T-helper 2 cell (primary cell): ENCODE measurements at places on chromosomes 5 and 9.

DNA sequence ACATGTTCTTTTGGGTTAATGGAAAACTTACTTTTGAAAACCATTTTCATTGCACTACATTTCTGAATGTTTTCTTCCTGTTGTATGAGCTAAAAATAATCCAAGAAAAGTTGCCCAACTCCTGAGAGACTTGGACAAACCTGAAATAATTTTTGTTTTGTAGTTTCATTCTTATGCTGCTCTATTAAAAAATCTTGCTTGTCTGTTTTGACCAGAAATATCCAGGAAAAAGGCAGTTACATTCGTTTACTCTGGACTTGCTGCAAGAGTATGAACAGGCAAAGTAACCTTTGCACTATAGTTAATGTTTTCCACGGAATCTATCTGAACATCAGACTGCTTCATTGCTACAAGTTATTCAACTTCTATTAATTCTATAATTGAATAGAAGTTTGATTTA lies 200.1 kb upstream of the DAB2 start:
- no peak for DNase-seq

DNA sequence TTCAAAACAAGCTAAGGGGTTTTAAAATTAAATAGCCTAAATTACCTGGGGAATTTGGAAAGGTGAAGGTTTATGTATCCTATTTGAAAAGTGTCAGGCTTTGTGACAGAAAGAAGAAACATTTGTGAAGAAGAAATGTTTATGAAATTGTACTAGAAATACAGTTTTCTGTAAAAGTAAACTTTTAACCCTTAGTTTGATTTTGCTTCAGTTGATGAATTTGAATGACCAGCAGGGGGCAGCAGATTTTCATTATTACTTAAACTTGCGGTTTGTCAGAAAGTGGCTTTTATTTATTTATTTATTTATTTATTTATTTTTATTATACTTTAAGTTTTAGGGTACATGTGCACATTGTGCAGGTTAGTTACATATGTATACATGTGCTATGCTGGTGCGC lies 58.1 kb downstream of the NNT start:
- no peak for DNase-seq

- no peak for DNase-seq
Measured at GRCh38 chr9:72041775-72042194, 18.6 kb downstream of the C9orf57 start.

GRCh38 chr5:119131530-119132304 lies 60.8 kb downstream of the DMXL1 start:
- no peak for DNase-seq

GRCh38 chr9:126144196-126144595 lies 182.4 kb upstream of the MVB12B start:
- DNase-seq, result no peak

DNA sequence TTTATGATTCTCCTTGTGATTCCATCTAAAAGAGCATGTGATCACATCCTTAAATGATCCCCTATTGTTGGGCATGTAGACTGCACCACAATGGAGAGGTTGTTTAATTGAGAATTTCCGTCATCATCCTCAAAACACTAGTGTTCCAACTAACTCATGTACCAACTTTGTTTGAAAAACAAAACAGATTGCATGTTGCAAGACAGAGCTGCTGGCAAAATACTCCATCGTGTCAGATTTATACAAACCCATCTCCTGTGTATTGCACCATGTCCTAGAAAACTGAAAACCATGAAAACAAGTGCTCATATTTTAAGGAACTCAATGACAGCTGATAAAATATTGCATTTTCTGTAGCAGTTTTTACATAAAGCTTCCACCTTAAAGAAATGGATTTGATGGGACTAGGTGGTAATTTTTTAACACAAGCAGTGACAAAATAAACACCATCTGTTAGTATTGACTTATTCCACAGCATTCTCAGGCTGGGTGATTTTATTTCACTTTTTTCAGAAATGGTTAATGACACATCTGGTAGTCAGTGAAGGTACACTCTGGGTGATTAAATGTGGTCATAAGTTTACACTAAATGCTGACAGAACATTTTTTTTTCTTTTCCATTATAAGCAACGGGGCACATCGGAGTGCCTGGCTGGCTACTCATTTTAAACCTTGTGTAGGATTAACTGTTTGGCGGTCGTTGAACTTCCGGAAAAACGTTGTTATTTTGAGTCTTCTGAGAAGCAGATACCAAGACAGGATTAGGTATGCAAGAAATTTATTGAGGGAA lies 602.9 kb upstream of the WWC1 start:
- no peak for DNase-seq

DNA sequence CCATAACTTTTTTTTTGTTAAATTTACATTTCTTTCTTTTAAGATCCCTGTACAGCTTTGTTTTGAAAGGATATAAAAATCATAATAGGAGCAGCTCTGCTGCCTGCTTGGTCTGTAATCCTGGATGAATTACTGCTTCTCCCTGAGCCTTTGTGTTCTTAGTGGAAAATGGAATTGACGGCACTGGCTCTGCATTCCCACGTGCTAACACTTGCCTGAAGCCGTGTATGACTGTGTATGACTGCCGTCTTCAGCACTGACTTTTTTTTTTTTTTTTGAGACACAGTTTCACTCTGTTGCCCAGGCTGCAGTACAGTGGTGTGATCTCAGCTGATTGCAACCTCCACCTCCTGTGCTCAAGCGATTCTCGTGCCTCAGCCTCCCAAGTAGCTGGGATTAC lies 4.8 kb downstream of the THG1L start:
- DNase-seq, result no peak

DNA sequence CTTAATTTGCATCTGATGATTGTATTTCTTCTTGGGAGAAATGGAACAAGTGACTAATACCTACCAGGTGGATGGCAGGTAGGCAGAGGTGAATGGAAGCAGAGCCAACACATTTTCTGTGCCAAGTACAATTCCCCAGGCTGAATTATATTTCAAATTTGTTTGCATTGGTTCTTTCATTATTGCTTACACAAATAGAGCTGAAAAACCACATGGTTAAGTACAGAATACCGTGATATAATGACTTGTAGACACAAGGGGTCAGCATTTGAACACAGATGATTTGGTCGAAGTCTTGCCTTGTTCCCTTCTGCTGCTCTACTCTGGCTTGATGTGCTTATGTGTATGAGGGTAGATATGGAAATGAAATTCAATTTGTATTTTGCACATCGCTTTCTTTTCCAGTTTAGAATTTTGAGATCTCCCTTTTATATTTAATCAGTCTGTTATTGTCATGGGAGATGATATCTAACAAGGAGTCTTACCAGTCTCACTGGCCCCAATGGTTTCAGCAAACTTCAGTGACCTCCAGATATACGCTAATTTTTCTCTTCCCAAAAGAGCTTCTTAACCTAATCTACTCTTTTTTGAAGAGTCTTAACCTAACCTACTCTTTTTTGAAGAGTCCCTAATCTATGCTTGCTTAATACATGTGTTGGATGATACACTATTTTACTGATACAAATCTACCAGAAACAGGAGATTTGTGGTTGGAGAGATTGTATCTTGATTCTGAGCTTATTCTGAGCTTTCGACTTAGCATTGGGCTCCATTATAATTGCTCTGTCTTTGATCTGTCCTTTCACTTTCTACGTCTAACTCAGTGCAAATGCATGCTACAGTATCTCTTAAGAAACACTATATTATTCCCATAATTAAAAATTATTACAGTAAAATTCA lies 88.1 kb downstream of the PCSK1 start:
- DNase-seq, result no peak

GRCh38 chr5:60010853-60011252 lies 117.3 kb upstream of the PDE4D start:
- no peak for DNase-seq

GRCh38 chr9:89435071-89435823 lies 62.7 kb downstream of the SEMA4D start:
- DNase-seq, result no peak

- no peak for DNase-seq
Measured at GRCh38 chr5:155807884-155808576, 518.9 kb upstream of the SGCD start.

DNA sequence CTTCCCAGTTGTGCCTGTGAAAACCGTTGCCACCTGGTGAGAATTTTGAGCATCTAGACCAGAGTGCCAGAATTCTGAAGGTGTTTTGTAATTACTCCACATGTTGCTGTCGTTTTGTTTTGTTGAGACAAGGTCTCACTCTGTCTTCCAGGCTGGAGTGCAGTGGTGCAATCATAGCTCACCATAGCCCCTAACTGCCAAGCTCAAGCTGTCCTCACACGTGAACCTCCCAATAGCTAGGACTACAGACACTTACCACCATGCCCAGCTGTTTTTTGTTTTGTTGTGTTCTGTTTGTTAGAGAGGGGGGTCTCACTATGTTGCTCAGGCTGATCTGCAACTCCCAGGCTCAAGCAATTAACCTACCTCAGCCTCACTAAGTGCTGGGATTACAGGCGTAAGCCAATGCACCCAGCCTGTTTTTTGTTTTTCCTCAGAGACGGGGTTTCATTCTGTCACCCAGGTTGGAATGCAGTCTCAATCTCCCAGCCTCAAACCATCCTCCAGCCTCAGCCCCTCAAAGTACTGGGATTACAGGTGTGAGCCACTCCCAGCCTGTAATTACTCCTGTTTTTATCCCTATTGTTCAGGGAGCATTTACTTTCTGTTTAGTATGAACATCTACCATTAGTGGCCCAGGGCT lies 121.1 kb upstream of the DMRT1 start:
- DNase-seq, result no peak

GRCh38 chr9:7403839-7404487 lies 395.6 kb downstream of the DMAC1 start:
- peak; percentile 9 for DNase-seq

DNA sequence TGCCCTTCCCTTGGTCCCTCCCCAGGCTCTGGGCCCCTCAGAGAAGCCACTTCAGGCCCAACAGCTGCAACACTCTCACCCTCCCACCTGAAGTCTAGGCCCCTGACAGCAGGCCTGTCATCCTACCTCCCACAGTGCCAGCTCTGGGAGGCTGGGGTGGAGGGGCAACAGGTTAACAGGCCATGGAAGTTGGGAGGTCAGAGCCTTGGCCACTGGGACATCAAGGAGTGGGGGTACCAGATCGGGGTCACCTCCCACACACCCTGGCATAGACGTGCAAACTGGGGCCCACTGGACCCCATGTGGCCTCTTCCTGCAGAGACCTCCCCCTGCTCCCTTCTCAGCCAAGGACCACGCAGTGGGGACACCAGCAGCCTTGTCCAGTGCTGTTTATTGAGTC lies 2.8 kb downstream of the SSNA1 start:
- no peak for DNase-seq

- DNase-seq, result no peak
Measured at GRCh38 chr5:136703706-136704105, 338.4 kb upstream of the TRPC7 start.

DNA sequence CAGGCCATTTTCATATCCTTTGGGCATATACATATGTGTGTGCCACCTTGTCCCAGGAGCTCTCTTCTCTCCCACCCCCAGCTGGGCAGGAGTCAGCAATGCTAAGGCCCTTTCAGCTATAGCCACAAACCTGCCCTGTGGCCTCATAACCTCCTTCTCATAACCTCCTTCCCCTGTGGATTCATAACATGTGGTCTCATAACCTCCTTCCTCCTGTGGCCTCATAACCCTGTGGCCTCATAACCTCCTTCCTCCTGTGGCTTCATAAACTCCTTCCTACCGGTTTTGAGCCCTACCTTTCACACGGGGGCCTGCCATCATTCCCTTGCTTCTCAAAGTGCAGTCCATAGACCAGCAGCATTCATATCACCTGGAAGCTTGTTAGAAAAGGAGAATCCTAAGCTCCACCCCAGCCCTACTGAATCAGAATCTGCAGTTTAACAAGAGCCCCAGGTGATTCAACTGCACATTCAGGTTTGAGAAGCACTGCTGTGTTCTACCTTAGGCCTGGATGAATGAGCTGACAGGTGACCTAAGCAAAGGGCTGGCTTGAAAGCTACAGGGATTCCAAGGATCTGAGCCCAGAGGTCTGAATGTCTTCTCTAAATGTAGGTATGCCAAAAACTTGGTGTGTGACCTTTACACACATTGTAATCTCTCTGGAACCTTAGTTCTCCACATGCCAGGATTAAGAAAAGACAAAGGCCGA lies 41.9 kb upstream of the PLPP6 start:
- DNase-seq, result no peak

DNA sequence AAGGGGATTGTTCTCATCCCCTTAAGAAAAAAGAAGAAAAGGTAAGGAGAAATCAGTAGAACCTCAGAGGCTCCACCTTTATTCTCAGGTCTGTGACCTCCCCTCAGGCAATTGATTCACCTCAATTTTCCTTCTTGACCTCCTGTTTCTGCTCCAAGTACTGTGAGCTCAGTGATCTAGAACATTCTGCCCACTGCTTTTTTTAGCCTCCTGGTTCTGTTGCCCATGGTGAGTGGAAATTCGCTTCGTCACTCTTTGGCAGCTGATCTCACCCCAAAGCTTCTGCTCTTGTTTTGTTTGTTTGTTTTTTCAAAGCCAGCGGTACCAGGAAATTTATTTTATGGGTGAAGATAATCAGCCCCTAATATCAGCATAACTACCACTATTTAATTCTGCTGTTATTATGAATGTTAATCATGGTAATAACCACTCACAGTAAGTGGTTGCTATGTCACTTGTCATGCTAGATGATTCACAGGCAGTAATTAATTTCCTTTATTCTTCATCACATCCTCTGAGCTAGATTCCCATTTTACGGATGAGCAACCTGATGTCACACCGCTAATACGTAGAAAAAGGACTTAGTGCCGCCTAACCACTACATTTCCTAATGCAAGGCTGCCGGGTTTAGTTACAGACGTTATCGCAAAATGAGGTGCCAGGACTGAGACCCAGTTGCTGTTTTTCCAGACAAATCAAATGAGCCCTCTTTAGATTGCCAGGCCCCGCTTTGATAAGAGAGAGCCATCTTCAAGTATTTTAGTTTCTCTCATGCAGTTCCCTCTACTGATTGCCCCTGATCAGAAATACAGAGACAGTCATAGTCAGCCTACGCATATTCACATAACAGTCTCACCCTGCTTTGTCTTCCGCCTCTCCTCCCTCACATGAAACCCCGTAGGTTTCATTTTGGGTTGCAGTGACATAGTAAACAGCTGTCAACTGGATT lies 78.2 kb downstream of the CYFIP2 start:
- DNase-seq, result no peak

GRCh38 chr9:127707766-127708165 lies 978 bp downstream of the CFAP157 start:
- DNase-seq, result no peak

- DNase-seq, result no peak
Measured at GRCh38 chr5:141182248-141182647, at the start of gene PCDHB16. Gene PCDHB16 (plus strand): TSS chr5:141182387. CDS start chr5:141182560, 173 bp downstream.

- no peak for DNase-seq
Measured at GRCh38 chr9:93463638-93464248, 10.4 kb upstream of the FAM120AOS start.
